Activated naive CD8-positive, alpha-beta T cell treated with anti-CD3 and anti-CD28 coated beads, Interleukin-2, amount 10 ng/mL, durations not matched to agents 7 days and 5 days (primary cell): ENCODE measurements at places on chromosomes 7 and 10. TPM values are rescaled to one million over a fixed set of nuclear protein-coding genes. Genes with fewer than 3 reads are reported as not detected.

GRCh38 chr7:20035279-20035875 is 181.8 kb downstream of the MACC1 start:
- peaks cover 3% of the 10 kb centered on the region for H3K27me3 ChIP-seq
- no peak for DNase-seq
- no peaks in the 10 kb centered on the region for H3K4me1 ChIP-seq
- H3K36me3 ChIP-seq: no peaks in the 10 kb centered on the region
- no peak overlapping the region for H3K4me3 ChIP-seq

GRCh38 chr7:8177109-8177933 is 84.6 kb downstream of the ICA1 start:
- peaks cover 2% of the 10 kb centered on the region for H3K27me3 ChIP-seq
- DNase-seq: no peak
- peaks cover 12% of the 10 kb centered on the region for H3K36me3 ChIP-seq
- peak overlapping the region; percentile 98 for H3K27ac ChIP-seq
- peak overlapping the region; percentile 68 for H3K4me3 ChIP-seq

GRCh38 chr10:11272915-11273389 is 255.3 kb downstream of the CELF2 start:
- no peak overlapping the region for H3K27ac ChIP-seq
- H3K36me3 ChIP-seq: peaks cover 60% of the 10 kb centered on the region
- DNase-seq: no peak
- peaks cover 21% of the 10 kb centered on the region for H3K4me1 ChIP-seq
- H3K4me3 ChIP-seq: no peak overlapping the region

DNA sequence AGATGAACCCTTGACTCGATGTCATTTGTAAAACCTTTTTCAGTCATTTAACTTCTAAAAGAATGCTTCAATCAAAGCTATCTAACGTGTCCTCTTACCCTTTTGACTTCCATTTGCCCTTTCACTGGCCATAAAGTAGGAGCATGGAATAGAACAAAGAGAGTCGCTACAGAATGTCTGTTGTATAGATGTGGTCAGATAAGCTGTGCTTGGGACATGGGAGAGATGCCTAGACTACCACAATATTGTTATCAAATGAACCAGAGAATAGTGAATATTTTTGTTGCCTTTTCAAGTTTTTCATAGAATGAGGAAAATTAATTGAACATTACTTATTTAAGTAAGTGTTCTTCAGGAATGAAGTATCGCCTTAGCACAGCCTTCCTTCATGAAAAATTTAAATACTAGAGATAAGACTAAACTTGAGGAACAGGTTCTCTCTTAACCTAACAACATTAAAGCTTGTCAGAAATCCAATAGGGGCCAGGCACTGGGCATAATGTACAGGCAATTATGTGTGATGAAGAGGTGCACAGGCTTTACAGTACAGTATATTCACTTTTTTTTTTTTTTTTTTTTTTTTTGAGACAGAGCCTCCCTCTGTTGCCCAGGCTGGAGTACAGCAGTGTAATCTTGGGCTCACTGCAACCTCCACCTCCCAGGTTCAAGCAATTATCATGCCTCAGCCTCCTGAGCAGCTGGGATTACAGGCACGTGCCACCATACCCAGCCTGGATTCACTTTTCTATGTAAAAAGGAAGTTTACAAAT is 7.5 kb upstream of the KMT2E start:
- H3K4me1 ChIP-seq: peaks cover 57% of the 10 kb centered on the region
- no peaks in the 10 kb centered on the region for H3K27me3 ChIP-seq
- no peak overlapping the region for H3K27ac ChIP-seq
- H3K36me3 ChIP-seq: peaks cover 31% of the 10 kb centered on the region

DNA sequence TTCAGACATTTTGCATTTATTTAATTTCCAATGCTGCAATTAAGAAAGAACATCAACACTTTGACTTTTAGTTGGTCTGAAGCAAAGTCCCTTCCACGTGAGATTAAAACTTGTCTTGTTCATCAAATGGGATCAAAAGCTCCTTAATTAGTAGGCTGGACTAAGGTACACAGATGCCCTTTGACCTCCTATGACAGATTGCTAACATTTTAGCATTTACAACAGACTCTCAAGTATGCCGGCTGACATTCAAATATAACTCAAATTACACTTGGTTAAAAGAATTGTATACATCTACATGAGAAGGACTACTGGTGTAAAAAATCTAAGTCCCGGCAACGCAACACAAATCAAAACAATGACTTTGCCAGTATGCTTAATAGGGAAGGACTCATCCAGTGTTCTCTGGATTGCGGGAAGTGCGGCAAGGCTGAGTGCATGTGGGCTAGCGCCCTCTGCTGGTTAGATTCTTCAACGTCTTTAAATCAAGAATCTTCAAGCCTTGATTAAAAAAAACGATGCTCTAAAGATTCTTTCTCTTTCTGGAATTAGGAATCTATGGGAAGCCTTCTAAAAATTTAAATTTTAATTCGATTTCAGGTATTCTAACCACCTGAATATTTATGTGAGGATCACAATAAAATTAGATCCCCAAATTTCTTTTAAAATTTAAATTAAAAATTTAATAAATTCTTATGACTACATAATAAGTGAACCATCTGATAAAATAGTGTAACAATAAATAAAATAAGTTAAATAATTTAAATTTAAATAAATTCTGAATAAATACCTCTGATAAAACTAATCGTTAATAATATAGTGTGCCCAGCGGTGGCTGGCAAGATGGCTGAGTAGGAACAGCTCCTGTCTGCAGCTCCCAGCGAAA is 444.7 kb downstream of the DGKB start:
- H3K4me3 ChIP-seq: no peak overlapping the region
- H3K27ac ChIP-seq: no peak overlapping the region
- no peaks in the 10 kb centered on the region for H3K4me1 ChIP-seq
- no peaks in the 10 kb centered on the region for H3K36me3 ChIP-seq

- no peak overlapping the region for H3K27ac ChIP-seq
- peaks cover 10% of the 10 kb centered on the region for H3K4me1 ChIP-seq
- no peak for DNase-seq
- H3K27me3 ChIP-seq: peaks cover 32% of the 10 kb centered on the region
These were observed 4.7 kb upstream of the DENND2A start for GRCh38 chr7:140645166-140645900.

GRCh38 chr10:1538531-1539061 is 198.7 kb downstream of the ADARB2 start:
- no peaks in the 10 kb centered on the region for H3K36me3 ChIP-seq
- no peaks in the 10 kb centered on the region for H3K27me3 ChIP-seq
- no peak overlapping the region for H3K27ac ChIP-seq
- no peak overlapping the region for H3K4me3 ChIP-seq
- DNase-seq: no peak
- H3K4me1 ChIP-seq: no peaks in the 10 kb centered on the region

- H3K27ac ChIP-seq: no peak overlapping the region
- H3K4me3 ChIP-seq: no peak overlapping the region
- no peaks in the 10 kb centered on the region for H3K4me1 ChIP-seq
- no peaks in the 10 kb centered on the region for H3K27me3 ChIP-seq
- DNase-seq: no peak
These were observed 24.6 kb upstream of the WNT2 start for GRCh38 chr7:117347480-117347879.

DNA sequence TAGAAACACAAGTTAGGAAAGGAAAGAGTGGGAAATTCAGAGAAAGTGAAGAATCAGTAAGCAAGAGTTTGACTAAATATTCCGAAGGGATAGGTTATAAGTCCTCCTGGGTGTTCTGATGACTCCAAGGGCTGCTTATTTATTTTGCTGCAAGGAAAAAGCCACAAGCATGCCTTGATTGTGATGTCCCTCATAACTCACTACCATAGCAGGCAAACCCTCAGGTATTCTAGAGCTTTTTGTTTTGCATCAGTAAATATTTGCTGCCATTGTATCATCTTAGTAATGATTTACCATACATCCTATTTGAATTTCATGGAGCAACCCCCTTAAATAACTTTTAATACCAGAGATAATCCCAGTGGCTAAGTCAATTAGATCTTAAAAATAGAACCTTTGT is 688.1 kb downstream of the SUGCT start:
- DNase-seq: no peak
- H3K4me3 ChIP-seq: no peak overlapping the region
- H3K27me3 ChIP-seq: no peaks in the 10 kb centered on the region
- H3K27ac ChIP-seq: no peak overlapping the region
- no peaks in the 10 kb centered on the region for H3K4me1 ChIP-seq

- no peak overlapping the region for H3K4me3 ChIP-seq
- H3K4me1 ChIP-seq: peaks cover 6% of the 10 kb centered on the region
- peaks cover 4% of the 10 kb centered on the region for H3K36me3 ChIP-seq
- DNase-seq: no peak
- no peak overlapping the region for H3K27ac ChIP-seq
- H3K27me3 ChIP-seq: no peaks in the 10 kb centered on the region
These were observed 34.2 kb upstream of the EPC1 start for GRCh38 chr10:32381165-32381564.

GRCh38 chr10:119268871-119269506 is 61.6 kb downstream of the GRK5 start:
- peak overlapping the region; percentile 68 for H3K4me3 ChIP-seq
- no peaks in the 10 kb centered on the region for H3K27me3 ChIP-seq
- peaks cover 40% of the 10 kb centered on the region for H3K4me1 ChIP-seq
- peak overlapping the region; percentile 93 for H3K27ac ChIP-seq
- peaks cover 4% of the 10 kb centered on the region for H3K36me3 ChIP-seq

GRCh38 chr10:113138937-113139585 is 189.0 kb downstream of the TCF7L2 start:
- H3K4me3 ChIP-seq: no peak overlapping the region
- H3K27me3 ChIP-seq: no peaks in the 10 kb centered on the region
- no peaks in the 10 kb centered on the region for H3K36me3 ChIP-seq
- H3K27ac ChIP-seq: no peak overlapping the region
- no peak for DNase-seq
- no peaks in the 10 kb centered on the region for H3K4me1 ChIP-seq

GRCh38 chr7:156582591-156583123 is 57.9 kb upstream of the RNF32 start:
- no peaks in the 10 kb centered on the region for H3K36me3 ChIP-seq
- DNase-seq: no peak
- H3K27me3 ChIP-seq: peaks cover 16% of the 10 kb centered on the region
- no peak overlapping the region for H3K27ac ChIP-seq
- H3K4me1 ChIP-seq: peaks cover 1% of the 10 kb centered on the region
- H3K4me3 ChIP-seq: no peak overlapping the region

GRCh38 chr10:69344591-69345252 is 66.4 kb downstream of the HK1 start:
- peaks cover 43% of the 10 kb centered on the region for H3K36me3 ChIP-seq
- H3K4me1 ChIP-seq: peaks cover 68% of the 10 kb centered on the region
- peak overlapping the region; percentile 50 for H3K4me3 ChIP-seq
- no peaks in the 10 kb centered on the region for H3K27me3 ChIP-seq

DNA sequence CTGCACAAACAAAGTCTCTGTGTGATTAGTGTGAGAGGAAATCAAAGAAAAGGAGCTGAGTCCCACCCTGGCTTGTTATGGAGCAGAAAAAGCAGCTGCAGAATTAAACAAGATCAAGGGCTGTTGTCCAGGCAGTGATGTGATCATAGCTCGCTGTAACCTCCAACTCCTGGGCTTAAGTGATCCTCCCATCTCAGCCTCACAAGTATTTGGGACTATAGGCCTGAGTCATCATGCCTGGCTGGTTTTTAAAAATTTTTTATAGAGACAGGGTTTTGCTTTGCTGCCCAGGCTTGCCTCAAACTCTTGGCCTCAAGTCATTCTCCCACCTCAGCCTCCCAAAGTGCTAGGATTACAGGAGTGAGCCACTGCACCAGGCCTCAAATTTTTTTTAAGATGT is 88.9 kb downstream of the IPMK start:
- no peak overlapping the region for H3K4me3 ChIP-seq
- H3K27ac ChIP-seq: no peak overlapping the region

DNA sequence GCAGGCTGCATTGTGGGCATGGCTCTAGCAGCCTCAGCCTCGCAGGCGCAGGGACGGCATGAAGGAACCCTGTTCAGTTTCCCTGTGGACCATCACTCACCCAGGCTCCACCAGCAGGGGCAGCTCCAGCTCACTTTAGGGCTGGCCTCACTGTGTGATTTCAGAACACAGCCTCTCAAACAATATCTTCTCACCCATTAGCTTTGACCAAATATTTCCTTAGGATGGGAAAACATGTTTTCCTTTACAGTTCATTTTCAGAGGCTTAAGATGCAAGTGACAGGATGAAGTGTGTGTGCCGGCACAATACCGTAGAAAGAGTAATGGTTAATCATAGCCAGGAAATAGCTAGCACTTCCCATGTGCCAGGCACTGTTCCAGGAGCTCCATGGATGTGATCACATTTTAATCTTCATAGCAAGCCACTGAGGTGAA is 58.2 kb downstream of the LANCL2 start:
- DNase-seq: no peak
- no peaks in the 10 kb centered on the region for H3K4me1 ChIP-seq
- no peak overlapping the region for H3K4me3 ChIP-seq
- H3K27me3 ChIP-seq: no peaks in the 10 kb centered on the region
- peaks cover 5% of the 10 kb centered on the region for H3K36me3 ChIP-seq

DNA sequence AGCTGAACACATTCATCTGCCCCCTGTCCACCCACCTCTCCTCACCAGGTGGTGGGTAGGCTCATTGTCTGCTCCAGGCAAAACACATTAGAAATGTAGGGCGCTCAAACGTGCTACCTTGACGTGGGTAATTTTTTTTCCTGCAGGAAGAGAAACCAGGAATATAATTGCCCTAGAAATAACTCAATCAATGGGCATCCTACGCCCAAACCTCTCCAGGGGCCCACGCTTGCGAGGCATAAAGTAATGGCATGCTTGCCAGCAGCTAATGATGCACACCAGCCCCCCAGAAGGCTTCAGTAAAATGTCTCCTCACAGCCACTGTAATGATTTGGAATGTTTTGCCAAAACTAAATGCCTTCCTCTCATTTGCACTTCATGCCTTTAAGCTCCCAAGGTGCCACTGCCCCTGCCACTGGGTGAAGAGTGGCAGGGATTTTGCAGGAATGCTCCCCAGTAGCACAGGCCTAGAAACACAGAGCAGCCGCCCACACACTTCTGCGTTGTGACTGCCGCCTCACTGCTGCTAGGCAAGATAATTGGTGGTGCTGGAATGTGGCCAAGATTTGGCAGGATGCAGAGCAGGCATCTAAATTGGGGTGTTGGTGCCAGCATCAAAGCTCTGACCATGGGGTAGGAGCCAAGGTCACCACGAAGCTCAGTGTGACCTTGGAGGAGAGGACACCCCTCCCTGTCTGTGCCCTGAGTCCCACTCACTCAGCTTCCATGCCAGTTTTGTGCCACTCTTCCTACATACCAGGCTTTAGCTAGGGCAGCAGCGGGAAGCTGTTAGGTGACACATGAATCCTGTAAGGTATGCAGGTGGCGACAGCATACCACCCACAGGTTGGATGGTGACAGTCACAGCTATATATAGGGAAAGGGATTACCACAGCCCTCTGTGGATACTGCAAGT is 48.7 kb upstream of the PPP1R3C start:
- H3K4me3 ChIP-seq: no peak overlapping the region
- no peak for DNase-seq
- H3K27me3 ChIP-seq: peaks cover 11% of the 10 kb centered on the region
- H3K27ac ChIP-seq: no peak overlapping the region
- no peaks in the 10 kb centered on the region for H3K4me1 ChIP-seq

- no peak for DNase-seq
- no peaks in the 10 kb centered on the region for H3K27me3 ChIP-seq
- H3K4me1 ChIP-seq: peaks cover 7% of the 10 kb centered on the region
- peaks cover 30% of the 10 kb centered on the region for H3K36me3 ChIP-seq
- H3K27ac ChIP-seq: no peak overlapping the region
These were observed 21.9 kb downstream of the PSAP start for GRCh38 chr10:71829171-71829570.

The TUBAL3 gene
- total RNA-seq: not detected

The SHLD2 gene
- 26.1 TPM for total RNA-seq

The ACTL6B gene
- not detected for total RNA-seq

The CFAP70 gene
- total RNA-seq: 2.2 TPM

The GIMAP4 gene
- total RNA-seq: 285 TPM

The TLL2 gene
- total RNA-seq: not detected

The PLA2G12B gene
- total RNA-seq: not detected
